Posterior vena cava (tissue), 2 donors: ENCODE measurements at places on chromosomes 3 and 15. TPM values are rescaled to one million over a fixed set of nuclear protein-coding genes. Genes with fewer than 3 reads are reported as not detected.

GRCh38 chr3:60424942-60425341 is 826.3 kb downstream of the FHIT start:
- DNase-seq, result no peak

DNA sequence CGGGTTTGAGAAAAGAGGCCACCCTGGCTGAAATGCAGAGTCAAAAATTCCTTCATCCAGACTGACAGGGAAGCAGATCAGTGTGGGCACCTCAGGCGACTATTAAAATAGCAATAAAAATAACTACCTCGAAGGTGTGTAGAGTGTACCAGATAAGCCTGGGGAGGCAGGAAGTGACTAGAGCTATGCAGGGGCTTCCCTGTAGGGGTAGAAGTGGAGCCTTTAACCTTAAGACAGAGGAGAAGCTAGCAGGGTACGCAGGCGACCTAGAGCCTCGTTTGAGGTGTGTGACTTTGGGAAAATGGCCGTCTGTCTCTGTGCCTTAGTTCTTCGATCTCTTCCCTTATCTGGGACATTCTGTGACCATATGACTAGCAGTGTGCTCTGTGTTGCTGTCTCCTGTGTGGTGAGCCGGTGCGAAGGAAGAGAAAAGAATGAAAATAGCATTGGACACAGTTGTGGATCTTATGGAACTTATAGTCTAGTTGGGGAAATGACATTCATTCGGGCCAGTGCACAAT is 17.6 kb downstream of the BHLHE40 start:
- no peak for DNase-seq

- no peak for DNase-seq
These were observed 140.8 kb downstream of the UNC13C start for GRCh38 chr15:54119051-54119450.

DNA sequence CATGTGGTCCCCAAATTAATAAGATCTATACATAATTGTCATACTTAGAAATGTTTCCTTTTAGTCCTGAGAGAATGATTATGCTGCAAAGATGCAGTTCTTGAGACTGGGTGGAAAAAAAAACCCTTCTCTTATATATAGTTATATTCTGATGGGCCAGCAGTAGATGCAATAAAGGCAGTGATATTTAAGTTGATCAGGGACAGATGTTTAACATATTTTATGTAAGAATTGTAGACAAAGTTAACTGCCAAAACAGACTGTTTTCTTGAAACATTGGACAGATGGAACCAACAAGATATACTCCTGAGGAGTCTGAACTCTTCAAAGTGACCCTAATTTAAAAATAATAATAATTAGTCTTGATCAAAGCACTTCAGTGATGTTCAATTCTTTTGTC is 172.0 kb upstream of the LRIG1 start:
- no peak for DNase-seq

DNA sequence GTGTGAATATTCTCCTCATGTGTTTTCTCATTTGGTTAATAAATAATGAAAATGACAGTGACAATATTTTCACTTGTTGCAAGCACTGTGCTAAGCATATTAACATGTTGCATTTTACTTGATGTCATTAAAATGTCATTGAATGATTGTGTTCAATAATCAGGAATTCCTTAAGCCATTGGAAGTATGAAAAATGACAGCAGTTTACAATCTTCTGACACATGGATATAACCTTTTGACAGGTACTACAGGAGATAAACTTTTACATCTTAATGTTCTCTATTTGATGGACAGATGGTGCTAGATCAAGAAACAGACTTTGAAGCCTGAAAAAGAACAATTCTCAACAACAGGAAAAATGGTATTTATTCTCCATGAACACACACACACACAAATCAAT is 1138.3 kb downstream of the ROBO2 start:
- DNase-seq, result no peak

DNA sequence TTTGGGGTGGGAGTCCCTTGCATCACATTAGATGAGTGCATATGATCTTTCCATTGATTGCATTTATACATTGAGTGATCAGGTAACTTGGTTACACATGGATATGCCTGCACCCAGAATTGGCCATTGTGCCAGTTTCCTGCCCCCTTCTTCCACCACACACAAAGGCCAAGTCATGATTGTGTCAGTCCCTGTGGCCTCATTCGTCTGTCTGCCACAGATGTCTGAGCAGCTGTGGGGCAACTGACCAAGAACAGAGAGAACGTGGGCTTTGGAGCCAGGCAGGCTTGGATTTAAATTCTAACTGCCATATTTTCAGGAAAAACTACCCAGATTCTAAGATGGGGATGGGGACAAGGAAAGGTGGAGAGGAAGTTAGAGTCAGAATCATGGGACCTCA is 27.0 kb downstream of the CCNL1 start:
- DNase-seq, result no peak

DNA sequence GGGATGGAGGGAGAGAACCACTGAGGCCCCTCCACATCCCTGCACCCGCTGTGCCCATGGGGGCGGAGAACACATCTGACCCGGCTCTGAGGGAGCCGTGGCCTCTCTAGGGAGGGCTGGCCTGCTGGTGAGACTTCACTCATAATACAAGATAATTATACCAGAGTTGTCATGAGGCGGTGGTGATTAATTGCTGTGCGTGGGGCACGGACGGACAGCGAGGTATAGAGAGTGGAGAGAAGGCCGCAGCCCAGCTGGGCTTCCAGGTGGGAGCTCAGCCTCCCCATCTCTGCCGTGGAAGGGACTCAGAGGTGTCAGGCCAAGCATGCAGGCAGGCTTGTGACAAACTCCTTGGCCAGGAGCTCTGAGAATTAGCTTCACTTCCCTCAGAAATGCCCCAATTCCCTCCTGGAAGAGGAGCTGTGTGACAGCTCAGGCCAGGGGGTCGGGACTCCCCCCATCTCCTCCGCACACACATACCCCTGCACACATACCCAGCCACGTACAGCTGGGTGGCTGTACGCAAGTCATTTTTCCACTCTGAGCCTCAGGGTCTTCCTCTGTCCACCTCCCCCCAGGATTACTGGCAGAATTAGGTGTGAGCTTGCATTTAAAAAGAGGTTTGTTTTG is 6.0 kb upstream of the GATA2 start:
- no peak for DNase-seq

GRCh38 chr3:121096953-121097352 is 188.9 kb downstream of the STXBP5L start:
- no peak for DNase-seq

DNA sequence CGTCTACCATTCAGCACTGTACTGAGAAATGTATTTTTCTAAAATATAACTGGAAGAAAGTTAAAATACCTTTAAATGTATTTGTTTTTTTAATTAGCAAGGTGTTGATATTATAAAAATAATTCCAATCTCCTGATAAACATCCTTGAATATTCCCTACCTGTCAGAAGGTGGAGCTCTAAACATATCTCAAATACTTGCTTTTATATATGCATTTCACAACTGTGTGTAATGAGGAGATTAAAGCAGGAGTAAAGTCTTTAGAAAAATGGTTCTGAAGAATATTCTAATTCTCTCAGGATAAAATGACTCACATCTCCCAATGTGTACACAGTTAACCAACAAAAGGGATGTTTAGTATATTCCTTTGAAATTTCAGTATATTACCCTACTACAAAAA is 422.7 kb downstream of the PLCL2 start:
- no peak for DNase-seq

DNA sequence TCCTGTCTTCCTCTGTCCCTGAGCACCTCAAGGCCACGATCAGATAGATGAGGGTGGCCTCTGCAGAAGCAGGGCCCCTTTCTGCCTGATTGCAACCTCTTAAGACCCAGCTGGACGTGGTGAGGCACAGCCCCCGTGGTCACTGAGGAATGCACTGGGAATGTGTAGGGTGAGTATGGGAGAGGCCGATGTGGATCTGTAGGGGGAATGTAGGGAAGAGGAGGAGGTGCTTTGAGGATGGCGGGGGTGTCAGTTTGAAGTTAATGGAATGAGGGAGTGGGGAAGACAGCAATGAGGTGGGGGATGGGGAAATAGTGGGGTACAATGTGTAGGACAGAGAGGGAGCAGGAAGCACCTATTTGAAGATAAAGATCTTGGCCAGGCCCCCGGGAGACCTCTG is 785 bp upstream of the IQCF5 start:
- no peak for DNase-seq

- DNase-seq, result no peak
These were observed 256.2 kb downstream of the RORA start for GRCh38 chr15:60972866-60973265.

GRCh38 chr15:87667643-87668042 is 588.9 kb downstream of the NTRK3 start:
- DNase-seq, result no peak

DNA sequence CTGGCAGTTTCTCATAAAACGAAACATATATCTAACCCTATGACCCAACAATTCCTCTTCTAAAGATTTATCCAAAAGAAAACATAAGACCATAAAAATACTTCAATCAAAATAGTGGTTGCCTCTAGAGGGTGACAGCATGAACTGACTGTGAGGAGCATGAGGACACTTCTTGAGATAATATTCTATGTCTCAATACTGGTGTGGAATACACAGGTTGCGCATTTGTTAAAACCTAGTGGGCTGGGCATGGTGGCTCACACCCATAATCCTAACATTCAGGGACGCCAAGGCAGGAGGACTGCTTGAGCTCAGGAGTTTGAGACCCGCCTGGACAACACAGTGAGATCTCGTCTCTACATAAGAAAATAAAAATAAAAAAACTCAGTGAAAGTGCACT is 57.3 kb downstream of the HERC1 start:
- DNase-seq, result no peak

The CMTM8 gene
- 3.2 TPM for total RNA-seq

The RAB27A gene
- 59.3 TPM for total RNA-seq

The DALRD3 gene
- 9.8 TPM for total RNA-seq

The ACTC1 gene
- total RNA-seq, result 93.6 TPM

The ITIH1 gene
- 1.3 TPM for total RNA-seq
